ENCODE measurements at places on chromosomes 2 and 18. TPM values are rescaled to one million over a fixed set of nuclear protein-coding genes. Genes with fewer than 3 reads are reported as not detected.

Gene PLCD4
- total RNA-seq: 0.12 TPM

Gene ERMN
- total RNA-seq: 13.0 TPM

Gene CFC1
- total RNA-seq: not detected

Gene FEZ2
- 18.1 TPM for total RNA-seq

Gene PROKR1
- not detected for total RNA-seq

Gene LDLRAD4
- total RNA-seq: 207 TPM

Data from CD4-positive, CD25-positive, alpha-beta regulatory T cell (primary cell).